ENCODE measurements at places on chromosomes 11 and 22.

GRCh38 chr11:10026514-10026913, 267.5 kb downstream of the SBF2 start:
- peak; percentile 5 for DNase-seq

GRCh38 chr11:104487046-104487806, 323.3 kb upstream of the PDGFD start:
- DNase-seq = no peak

- DNase-seq = no peak
Measured at GRCh38 chr11:133656082-133656635, 123.9 kb upstream of the OPCML start.

DNA sequence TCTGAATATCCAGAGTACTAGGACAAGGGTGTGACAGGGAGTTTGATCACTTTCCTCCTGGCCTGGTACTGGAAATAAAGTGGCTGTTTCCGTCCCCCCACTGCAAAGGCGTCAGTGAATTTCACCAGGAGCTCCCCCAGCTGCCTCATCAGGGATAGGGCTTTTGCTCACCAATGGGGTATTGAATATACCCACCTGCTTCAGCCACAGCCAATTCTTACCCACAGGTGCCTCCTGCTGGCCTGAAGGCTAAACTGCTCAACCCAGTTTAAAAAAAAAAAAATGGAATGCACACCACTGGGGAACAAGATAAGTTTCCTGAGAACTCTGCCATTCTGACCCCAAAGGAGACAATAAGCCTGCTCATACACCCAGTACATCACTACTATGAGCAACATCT, 65.3 kb upstream of the MS4A8 start:
- no peak for DNase-seq

DNA sequence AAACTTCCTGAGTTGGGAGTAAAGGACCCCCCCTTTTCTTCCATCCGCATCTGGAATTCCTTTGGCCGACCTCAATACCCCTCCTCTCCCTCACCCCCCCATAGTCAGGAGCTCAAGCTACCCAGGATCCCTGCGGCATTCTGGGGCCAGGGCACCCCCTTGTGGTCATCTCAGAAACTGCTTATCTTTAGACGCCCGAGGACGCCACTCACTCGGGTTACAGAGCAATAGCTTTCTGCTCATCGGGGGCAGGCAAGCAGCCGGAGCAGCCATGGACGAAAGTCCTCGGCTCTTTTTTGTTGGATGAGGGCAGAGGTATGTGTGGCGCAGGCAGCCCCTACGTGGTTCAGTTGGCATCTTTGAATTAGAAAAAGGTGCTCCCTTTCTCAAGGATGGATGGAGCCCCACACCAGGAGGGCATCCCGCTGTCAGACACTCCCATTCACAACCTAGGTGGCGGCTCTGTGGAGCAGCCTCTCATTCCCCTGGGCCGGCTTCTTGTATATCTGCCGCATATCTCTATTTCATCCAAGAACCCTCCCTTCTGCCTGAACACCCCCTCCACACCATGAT, 2.3 kb downstream of the C1QTNF5 start:
- peak; percentile 92 for DNase-seq
